ENCODE measurements at places on chromosomes 1 and 21. TPM values are rescaled to one million over a fixed set of nuclear protein-coding genes. Genes with fewer than 3 reads are reported as not detected.

DNA sequence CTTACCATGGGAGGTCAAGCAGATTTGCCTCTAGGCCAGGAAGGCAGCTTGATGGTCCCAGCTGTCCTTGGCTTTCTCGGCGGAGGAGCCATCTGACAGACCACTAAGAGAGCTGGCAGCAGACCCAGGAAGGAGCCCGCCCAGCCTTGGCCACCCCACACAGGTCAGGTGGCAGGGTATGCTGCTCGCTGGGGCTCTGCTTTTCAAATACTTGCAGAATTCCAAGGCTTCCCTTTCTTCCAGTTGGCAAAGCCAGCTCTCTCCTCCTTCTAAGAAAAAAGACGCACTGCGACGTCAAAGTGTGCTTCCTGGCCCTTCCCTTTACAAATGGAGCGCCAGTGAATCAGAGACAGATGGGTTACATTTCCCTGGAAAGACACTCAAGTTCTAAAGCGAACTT lies 229.4 kb downstream of the CACNA1E start:
- H3K36me3 ChIP-seq: no peaks in the 10 kb centered on the region
- no peak overlapping the region for H3K4me3 ChIP-seq
- no peaks in the 10 kb centered on the region for H3K4me1 ChIP-seq
- H3K27me3 ChIP-seq: no peaks in the 10 kb centered on the region
- no peak overlapping the region for H3K27ac ChIP-seq

OR6N1 gene
- total RNA-seq: not detected

DNA sequence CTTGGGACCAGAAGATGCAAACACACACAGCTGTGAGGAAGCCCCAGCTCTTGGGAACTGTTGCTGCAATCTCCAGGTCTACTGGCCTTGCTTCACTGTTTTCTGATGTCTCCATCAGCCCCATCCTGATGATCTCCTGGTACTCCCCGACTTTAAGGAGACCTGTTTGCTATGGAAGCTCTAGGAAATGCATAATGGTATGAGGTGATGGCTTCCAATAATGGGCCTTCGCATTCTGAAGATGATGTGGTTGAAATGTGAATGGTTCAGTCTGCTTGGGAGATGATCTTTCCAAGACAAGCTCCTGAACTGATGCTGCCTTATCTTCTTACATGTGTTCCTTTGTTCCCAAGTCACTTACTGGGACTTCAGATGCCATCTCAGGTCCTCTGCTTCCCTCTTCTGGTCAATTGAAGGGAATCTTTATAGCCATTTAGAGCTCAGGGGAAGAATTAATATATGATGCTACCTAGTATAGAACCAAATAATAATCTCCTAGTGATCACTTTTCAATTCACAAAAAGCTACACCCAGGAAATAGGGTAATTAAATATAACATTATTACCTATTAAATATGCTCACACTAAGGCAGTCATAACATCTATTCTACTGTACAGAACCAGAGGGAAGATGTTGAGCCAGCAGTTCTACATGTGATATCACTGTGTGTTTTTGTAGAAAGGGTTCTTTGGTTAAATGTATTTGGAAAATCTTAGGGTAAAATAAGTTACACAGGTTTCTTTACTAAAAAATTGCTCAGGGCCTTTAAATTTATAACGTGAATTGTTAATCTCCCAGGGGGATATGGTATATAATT lies 73.9 kb upstream of the VTCN1 start:
- no peak overlapping the region for H3K27ac ChIP-seq
- H3K4me3 ChIP-seq: no peak overlapping the region
- no peaks in the 10 kb centered on the region for H3K27me3 ChIP-seq

DNA sequence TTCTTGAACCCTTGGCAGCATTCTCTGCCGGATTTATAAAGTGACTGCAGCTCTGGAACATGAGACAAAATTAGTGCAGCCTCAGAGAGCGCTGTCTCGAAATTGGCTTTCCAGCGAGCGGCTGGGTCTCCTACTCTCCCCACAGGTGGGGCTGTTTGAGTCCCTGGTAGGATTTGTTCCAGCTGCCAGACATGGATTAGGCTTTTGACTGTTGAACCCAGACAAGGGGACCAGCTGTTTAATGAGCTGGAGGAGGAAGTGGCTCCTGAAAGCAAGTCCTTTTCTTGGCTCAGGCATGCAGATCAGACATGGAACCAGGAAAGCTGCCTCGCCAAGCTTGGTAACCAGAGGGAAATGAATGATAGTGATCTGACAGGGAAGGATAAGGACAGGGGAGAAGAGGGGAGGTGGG lies 69.6 kb downstream of the UBIAD1 start:
- no peak for DNase-seq
- no peaks in the 10 kb centered on the region for H3K4me1 ChIP-seq
- no peak overlapping the region for H3K4me3 ChIP-seq
- H3K27ac ChIP-seq: no peak overlapping the region
- no peaks in the 10 kb centered on the region for H3K36me3 ChIP-seq

GRCh38 chr1:91397605-91398004 lies 7.0 kb downstream of the HFM1 start:
- H3K27ac ChIP-seq: no peak overlapping the region
- no peaks in the 10 kb centered on the region for H3K4me1 ChIP-seq
- no peak overlapping the region for H3K4me3 ChIP-seq
- no peaks in the 10 kb centered on the region for H3K36me3 ChIP-seq
- no peak for DNase-seq

DNA sequence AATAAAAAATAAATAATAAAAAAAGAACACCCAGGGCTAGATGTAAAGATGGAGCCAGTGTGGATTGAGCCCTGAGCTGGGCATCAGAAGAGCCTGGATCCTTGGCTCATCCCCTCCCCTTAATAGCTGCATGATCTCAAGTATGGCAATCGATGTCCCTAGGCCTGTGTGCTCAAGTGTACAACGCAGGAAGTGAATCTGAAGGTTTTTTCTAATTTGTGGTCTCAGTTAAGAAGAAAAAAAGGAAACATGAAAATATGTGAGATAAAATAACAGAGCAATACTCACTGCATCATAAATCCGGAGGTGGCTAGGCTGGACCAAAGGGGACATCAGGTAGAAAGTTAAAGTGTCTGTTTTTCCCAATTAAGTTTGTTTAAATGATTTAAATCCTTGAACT lies 47.3 kb upstream of the SLC44A3 start:
- no peaks in the 10 kb centered on the region for H3K36me3 ChIP-seq
- H3K4me3 ChIP-seq: no peak overlapping the region
- DNase-seq: no peak
- no peak overlapping the region for H3K27ac ChIP-seq

GRCh38 chr1:186421446-186421845 lies 39.5 kb downstream of the PDC start:
- no peak overlapping the region for H3K4me3 ChIP-seq
- DNase-seq: no peak
- no peaks in the 10 kb centered on the region for H3K27me3 ChIP-seq
- H3K27ac ChIP-seq: no peak overlapping the region

- H3K27me3 ChIP-seq: no peaks in the 10 kb centered on the region
- no peaks in the 10 kb centered on the region for H3K36me3 ChIP-seq
- H3K27ac ChIP-seq: no peak overlapping the region
- peaks cover 21% of the 10 kb centered on the region for H3K4me1 ChIP-seq
- DNase-seq: peak; percentile 10
Observed at GRCh38 chr1:53582211-53583020, 123.2 kb downstream of the DMRTB1 start.

All from CD4-positive, alpha-beta memory T cell (primary cell).